Fibroblast of skin of scalp (primary cell): ENCODE measurements at places on chromosomes 2 and 18.

- DNase-seq, result no peak
Measured at GRCh38 chr2:168159754-168160585, 87.4 kb downstream of the STK39 start.

DNA sequence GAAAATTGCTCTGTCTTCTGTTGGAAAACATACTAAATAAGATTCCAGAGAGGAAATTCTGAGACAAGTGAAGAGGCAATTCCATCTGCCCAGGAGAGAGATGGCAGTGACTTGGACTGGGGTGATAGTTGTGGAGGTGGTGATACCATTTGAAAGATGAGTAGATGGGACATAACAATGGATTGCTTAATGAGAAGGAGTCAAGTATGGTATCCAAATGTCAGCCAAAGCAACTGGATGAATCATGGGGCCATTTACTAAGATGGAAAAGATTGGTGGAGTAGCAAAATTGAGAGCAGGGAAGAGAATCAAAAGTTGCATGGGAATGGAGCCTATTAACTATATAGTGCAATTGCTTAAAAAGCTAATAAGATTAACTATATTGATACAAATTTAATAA is 222.1 kb downstream of the ETAA1 start:
- DNase-seq, result no peak

DNA sequence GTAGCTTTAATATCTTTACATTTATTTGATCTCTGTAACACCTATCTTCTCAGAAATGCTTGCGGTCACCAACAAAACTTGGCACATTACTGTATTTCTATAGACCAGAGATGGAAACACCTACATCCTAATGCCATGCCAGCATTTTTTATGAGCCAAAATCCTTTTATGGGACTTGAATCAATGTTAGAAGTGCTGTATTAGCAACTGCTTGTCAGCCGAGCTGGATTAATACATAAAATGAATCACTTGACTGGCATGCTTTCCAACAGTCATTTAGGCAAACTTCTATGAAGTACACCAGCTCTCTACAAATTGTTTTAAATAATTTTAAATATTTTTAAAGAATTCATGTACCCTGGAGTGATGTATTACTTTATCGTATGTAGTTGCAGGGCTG is 272.9 kb upstream of the NRP2 start:
- peak; percentile 62 for DNase-seq

- no peak for DNase-seq
Measured at GRCh38 chr2:240078631-240079030, 25.3 kb upstream of the OR6B3 start.

DNA sequence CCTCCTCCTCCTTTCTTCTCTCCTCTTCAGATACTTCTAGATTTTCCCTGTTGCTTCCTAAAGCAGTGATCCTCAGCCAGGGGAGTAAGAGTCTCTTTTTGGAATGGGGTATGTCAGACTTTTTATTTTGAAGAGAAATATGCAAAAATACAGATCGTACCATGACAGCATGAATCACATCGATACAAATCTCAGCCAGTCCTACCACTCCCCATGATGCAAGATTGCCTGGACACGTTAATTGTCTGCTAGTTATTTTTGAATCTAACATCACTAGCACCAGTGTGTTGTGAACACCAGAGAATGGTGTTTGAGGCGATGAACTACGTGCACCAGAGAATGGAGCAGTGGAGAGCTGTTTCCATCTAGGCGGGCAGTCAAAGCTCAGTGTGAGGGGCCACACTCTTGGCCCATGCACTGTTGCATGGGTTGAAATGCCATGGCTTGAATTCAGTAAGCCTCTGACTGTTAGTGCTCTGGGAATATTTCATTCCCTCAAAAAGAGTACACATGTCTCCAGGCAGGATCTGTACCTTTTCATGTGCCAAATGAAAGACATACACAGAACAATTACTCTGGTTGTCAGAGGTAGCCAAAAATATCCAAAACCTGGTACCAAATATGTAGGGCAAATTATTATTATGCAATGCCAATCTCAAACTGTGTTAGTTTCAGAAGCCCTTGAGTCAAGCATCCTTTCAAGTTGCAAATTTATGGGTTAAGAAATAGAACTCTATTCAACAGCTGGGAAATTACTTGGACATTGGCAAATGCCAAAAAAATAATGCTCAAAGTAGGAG is 46.3 kb upstream of the RALBP1 start:
- DNase-seq, result no peak

- DNase-seq, result no peak
Measured at GRCh38 chr2:62339837-62340236, 143.9 kb downstream of the B3GNT2 start.

DNA sequence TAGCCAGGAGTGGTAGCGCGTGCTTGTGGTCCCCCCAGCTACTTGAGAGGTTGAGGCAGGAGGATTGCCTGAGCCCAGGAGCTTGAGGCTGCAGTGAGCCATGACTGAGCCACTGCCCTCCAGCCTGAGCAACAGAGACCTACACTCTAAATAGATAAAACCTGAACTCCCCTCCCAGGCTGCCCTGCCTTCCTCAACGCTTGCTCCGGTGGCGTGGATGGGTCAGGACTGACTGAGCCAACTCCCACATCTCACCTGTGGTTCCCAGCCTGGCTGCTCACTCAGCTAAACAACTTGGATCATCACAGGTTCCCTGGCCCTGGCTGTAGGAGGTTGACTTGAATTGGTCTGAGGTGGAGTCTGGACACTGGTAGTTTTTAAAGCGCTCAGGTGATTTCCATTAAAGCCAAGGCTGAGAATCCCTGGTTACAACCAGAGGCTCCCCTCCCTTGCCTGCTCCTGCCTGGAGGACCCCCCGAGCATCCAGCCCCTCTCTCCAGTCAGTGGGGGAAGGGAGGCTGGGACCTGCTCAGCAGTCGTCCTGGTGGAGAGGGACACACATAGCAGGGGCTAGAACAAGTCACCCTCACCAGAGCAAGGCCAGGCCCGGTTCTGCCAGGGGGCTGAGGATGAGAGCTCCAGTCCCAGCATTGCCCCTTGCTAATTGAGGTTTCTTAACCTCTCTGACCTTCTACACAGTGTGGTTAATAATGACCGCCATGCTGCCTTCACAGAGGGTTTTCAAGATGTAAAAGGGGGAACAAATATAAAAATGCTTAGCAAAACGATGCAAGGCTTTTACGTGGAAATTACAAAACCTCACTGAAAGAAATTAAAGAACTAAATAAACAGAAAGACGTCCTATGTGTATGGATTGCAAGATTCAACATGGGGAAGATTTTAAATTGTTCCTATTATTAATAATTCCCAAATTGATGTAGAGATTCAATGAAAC is 46.9 kb upstream of the TAF1B start:
- DNase-seq, result no peak
